Bone marrow (tissue), 2 donors: ENCODE measurements at places on chromosomes 6 and 20.

DNA sequence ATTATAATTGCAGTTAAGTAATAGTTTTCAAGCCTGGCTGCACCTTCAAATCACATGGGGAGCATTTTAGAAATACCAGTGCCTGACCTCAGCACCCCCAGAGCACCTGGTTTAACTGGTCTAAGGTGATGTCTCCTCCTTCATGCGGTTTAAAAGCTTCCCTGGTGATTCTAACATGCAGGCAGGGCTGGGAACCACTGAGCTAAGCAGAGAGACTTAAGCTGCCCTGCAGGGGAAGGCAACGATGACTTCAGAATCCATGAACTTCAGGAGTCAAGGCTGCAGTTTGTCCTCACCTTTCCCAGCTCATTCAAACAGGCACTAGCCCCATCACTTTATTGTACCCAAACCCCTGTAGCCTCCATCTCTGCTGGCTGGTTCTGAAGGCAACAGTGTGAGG lies 6.1 kb upstream of the DTNBP1 start:
- no peak for DNase-seq

GRCh38 chr6:166275714-166276166 lies 32.5 kb downstream of the PRR18 start:
- DNase-seq = peak; percentile 40

- no peak for DNase-seq
These were observed 81.1 kb upstream of the PRDM1 start for GRCh38 chr6:106005013-106005412.

DNA sequence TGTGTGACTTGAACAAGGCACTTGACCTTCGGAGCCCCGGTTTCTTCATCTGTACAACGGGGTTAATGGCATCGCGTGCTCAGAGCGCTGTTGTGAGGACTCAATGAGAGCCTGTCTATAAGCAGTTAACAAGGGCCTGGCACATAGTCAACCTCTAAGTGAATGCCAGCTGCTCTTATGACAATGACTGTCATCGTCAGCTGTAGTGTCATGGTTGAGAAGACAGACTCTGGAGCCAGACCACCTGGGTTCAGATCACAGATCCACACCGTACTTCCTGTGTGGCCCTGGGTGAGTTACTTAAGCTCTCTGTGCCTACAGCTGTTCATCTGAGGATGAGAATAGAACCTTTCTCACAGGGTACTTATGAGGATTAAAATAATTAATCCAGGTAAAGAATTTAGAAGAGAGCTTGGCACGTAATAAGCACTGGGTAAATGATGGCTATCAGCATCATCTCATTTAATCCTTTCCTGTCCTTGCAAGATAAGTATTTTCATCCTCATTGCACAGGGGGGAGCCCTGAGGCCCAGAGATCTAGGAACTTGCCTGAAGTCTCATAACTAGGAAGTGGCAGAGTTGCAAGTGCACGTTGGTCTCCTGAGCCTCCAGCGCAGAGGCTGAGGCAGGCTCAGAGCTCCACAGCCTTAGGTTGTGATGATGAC lies 105.3 kb downstream of the EYA2 start:
- DNase-seq = no peak

GRCh38 chr6:116986819-116987218 lies 109.8 kb downstream of the RFX6 start:
- DNase-seq = no peak

DNA sequence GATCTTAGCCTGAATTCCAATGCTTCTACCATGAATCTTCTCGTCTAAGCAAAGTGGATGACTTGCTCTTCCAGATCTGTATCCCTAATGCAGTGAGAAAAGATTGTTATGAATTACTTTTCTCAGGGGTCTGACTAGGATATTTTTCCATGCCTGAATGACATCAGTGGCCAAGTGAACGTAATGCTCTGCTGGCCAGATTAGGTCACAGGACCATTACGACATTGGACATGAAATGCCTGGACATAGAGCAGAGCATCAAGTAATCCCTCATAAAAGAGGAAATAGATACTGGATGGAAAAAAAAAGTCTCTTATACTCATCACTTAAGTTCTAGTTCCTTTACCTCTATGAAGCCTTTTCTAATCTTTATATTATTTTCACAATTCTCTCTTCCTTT lies 12.1 kb upstream of the THEMIS start:
- no peak for DNase-seq

GRCh38 chr20:14414560-14414959 lies 77.1 kb upstream of the FLRT3 start:
- no peak for DNase-seq

GRCh38 chr20:16001286-16001685 lies 572.0 kb downstream of the KIF16B start:
- DNase-seq = no peak

DNA sequence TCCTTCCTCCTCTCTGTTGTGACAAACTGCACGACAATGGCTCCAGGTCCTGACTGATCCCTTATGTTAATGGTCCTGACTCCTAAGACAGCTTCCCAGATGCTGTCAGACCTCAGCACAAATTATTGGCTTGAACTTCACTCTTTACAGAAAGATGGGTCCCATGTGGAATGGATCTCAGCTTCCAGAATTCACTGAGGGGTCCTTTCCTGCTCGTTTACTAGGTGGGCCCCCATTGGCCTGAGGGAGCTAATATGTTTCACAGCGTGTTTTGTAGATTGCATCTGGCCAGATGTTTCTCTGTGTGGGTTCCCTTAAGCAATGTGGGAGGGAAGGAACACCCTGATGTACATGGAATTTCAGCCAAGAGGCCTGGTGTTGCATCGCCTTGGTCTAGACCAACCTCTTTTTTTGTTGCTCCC lies 826.6 kb downstream of the MAFB start:
- no peak for DNase-seq

DNA sequence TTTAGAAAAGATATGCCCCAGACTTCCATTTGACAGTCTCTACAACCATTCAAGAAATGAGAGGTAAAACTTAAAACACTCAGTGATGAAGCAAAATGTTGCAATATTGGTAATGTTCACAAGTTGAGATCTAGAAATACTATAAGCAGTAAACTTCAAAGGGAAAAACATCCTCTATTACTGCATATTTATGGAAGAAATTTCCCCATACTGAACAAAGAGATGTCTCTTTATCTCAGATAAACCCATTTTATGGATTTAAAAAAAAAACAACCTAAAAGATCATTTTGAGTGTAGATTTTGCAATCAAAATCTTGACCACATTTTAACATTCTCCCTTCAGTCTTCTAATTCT lies 177.8 kb upstream of the TAB2 start:
- no peak for DNase-seq

DNA sequence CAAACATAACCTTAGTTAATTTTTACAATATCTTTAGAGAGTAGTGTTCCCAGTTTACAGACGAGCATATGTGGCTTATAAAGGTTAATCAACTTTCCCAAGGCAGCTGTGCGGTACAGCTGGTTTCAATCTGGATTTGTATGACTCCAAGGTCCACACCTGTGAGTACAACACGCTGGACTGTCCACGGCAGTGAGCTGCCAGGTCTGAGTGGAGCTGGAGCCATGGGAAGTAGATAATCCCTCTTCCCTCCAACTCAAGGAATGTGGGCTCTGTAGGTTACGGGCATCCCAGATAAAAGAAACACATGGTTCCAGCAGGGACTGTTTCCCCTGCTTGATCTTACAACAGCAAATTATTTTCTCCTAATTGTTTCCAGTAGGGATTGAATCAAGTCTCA lies 102.2 kb downstream of the SOD2 start:
- no peak for DNase-seq

DNA sequence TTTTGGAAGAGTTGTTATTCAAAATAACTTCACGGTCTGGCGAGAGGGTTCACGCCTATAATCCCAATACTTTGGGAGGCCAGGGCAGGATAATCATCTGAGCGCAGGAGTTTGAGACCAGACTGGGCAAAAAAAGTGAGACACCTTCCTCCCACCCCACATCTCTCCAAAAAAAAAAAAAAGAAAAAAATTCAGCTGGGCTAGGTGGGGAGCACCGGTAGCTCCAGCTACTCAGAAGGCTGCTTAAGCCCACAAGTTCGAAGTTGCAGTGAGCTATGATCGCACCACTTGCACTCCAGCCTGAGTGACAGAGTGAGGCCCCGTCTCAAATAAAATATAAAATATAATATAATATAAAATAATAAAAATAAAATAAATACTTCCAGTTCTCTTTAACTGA lies 10.4 kb downstream of the OR2B2 start:
- no peak for DNase-seq

- DNase-seq = no peak
These were observed 43.3 kb downstream of the DUSP22 start for GRCh38 chr6:335572-335971.

GRCh38 chr6:65938000-65938399 lies 231.0 kb upstream of the EYS start:
- DNase-seq = no peak

DNA sequence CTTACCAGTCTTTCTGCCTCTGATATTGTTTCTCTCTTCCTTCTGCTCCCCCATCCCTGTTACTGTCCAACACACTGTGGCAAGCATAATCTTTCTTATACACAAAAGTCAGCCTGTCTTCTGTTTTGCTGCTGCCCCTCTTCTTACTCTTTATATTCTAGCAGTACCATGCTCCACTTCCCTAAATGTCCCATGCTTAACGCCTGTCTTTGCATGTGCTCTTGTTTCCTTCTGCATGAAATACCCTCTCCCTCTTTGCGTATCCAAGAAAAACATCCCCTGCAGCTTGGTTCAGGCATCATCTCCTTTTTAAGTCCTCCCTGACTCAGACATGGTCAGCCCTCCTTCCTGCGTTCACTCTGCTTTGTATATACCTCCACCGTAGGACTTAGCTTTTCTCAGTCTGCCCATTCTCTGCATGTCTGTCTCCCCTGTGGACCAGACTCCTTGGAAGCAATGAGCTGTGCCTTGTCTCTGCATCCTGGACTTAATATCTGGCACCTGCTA lies 103.9 kb downstream of the CTNNBL1 start:
- no peak for DNase-seq

DNA sequence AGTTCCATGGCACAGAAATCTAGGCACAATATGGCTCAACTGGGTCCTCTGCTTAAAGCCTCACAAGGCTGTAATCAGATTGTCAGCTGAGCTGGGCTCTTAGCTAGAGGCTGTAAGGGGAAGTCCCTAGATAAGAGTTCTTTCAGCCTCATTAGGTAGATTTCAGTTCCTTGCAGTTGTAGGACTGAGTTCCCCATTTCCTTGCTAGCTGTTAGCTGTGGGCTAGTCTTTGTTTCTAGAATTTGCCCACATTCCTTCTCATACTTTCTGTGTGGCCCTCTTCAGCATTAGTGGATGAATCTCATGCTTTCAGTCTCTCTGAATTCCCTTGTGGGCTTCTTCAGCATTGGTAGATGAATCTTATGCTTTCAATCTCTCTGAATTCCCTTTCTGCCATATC lies 71.0 kb upstream of the MRAP2 start:
- DNase-seq = no peak

DNA sequence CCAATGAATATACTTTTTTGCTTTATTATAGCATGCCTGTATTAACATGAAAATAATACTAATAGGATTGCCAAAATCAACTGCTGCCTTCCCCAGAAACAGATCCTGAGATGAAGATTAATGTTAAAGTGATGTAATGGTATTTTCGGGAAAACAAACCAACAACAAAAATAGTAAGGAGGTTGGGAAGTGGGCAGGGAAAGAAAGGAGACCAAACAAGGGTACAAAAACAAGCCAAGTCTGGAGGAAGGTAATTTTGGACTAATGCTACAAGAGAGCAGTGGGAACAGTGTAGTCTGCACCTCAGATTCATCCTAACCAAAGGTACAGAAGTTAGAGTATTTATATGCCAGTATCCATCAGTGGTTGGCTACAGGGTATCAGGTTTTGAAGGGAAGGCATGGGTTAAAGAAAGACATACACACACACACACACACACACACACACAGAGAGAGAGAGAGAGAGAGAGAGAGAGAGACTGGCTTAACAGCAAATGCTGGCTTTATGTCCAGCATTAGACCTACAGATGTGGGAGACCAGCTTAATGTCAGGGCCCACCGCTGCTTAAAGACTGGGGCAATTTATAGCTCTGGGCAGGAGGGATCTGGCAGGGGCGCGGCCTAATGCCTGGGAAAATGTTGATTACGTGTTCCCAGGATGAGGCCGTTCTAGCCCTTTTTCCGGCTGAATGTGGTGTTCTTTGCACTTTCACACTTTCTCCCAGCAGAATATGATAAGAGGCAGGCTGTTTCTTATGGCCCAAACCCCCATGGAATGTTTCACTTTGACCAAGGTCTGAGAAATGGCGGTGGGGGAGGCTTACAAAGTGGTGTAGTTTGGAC lies 3.8 kb upstream of the SLC17A1 start:
- DNase-seq = no peak

DNA sequence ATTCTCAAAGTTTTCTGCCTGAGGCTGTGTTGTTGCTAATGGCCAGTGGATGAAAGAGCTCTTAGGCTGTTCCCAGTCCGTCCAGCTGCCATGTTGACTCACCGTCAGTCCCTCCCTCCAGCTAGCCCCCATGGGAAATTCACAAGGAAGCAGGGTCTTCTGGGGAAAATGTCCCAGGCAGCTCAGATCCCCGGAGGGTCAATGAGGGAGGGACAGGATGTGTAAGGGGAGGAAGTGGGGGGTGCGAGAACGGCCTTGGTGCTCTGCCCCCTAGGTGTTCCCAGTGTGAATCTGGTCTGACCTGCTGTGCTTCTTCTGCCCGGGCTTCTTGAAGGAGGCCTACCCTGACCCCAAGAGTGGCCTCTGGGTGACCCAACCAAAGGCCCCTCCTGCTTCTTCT lies 65.9 kb downstream of the CEBPB start:
- no peak for DNase-seq

DNA sequence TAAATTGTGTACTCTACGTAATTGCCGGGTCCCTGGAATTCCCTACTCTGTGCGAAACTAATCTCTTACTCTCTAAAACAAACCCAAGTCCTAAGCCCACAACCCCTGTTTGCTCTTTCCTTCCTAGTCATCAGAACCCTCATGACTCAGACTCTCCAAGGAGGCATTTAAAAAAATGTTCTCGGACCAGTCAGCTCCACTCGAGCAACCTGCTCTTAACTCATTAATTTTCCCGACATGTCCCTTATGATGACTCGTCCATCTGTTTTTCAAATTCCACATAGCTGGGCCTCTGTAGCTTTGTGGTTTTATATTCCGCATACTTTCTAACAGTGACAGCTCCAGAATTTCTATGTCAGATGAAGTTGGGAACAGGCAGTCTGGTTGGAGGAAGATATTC lies 2.6 kb upstream of the MUC22 start:
- DNase-seq = no peak

- DNase-seq = no peak
These were observed 13.4 kb upstream of the MYO6 start for GRCh38 chr6:75735491-75736186.

DNA sequence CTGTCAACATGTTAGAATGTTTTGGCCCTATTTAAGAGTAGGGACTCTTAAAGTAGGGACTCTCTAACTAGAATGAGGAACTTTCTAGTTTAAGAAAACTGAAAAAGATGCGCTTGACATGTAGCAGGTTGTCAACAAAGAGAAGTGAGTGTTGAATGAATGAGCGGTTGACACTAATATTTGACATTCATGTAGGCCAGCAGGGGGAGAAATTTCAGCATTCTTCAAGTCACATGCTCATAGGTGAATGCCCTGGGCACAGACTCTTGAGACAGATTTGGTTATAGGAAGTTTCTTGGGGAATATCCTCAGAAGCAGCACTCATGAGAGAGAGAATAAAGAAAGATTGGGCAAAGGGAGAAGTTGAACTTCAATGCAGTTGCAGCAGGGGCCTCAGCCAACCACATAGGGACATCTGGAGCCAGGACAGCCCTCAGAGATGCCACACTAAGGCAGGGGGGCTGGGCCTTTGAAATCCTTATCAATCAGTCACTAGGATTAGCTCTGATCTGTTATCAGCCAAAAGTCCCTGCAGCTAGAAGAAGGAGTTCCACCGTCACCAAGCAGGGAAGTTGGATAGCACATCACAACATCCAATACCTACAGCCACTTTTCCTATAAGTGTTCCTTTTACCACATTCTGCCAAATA lies 145.1 kb upstream of the FKBP1C start:
- DNase-seq = no peak
